ENCODE measurements at places on chromosomes 5 and 9.

GRCh38 chr9:93128715-93129224, 5.3 kb downstream of the NINJ1 start:
- DNase-seq = no peak

- no peak for DNase-seq
Observed at GRCh38 chr9:95078511-95078910, 239.0 kb downstream of the FANCC start.

- DNase-seq = no peak
Observed at GRCh38 chr9:98485706-98486105, 223.0 kb downstream of the GABBR2 start.

DNA sequence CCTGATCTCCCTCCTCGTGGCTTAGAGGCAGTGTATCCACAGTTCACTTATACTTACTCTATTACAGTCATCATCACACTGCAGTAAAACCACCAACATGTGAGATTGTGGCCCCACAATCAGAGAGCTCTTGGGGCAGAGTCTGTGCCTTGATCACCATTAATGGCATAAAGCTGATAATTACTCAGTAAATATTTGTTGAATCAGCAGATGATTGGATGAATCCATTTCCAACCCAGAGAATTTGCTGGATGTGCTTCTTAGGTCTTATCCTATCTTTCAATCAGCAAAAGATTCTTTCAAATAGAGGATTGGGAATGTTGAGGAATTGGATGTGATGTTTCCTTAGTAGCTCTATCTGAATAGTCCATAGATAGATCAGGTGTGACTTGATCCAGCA, 88.8 kb upstream of the PITX1 start:
- no peak for DNase-seq

DNA sequence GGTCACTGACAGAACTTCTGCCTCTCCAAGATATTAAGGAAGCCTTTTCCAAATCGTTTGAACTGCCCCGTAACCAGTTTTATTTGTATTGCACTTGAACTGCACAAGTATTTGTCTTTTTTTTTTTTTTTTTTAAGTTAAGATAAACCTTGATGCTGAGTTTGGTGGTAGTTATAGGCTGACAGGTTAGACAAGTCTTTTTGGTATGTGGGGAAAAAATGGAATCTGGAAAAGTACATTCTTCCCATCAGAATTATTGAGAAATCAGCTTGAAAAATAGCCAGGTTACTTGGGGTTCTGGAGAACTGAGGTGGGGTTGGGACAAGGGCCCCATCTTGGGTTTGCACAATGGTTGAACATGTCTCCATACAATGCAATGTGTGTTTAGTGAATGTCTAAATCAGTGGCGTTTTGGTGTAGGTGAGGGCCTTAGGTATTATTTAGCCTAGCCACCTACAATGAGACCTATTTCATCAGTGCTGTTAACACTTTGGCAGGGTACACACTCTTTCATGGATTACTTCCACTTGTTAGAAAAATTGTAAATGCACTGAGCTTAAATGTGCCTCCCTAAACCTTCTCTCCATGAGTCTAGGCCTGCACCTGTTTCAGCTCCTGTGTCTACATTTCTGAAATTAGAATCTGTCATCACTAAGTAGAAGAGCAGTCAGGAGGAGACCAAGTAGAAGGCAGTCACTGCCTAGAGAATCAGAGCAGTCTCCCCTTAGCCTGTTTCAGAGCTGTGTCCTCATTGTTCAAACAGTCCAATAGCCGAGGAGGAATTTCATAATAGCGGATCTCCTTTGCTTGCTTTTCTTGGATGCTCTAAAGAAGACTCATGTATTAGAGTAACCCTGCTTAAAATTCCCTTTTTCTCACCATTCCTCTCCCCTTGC, 140.0 kb upstream of the HMHB1 start:
- DNase-seq = no peak

GRCh38 chr5:159100782-159101646, 1.3 kb upstream of the EBF1 start:
- DNase-seq = no peak

DNA sequence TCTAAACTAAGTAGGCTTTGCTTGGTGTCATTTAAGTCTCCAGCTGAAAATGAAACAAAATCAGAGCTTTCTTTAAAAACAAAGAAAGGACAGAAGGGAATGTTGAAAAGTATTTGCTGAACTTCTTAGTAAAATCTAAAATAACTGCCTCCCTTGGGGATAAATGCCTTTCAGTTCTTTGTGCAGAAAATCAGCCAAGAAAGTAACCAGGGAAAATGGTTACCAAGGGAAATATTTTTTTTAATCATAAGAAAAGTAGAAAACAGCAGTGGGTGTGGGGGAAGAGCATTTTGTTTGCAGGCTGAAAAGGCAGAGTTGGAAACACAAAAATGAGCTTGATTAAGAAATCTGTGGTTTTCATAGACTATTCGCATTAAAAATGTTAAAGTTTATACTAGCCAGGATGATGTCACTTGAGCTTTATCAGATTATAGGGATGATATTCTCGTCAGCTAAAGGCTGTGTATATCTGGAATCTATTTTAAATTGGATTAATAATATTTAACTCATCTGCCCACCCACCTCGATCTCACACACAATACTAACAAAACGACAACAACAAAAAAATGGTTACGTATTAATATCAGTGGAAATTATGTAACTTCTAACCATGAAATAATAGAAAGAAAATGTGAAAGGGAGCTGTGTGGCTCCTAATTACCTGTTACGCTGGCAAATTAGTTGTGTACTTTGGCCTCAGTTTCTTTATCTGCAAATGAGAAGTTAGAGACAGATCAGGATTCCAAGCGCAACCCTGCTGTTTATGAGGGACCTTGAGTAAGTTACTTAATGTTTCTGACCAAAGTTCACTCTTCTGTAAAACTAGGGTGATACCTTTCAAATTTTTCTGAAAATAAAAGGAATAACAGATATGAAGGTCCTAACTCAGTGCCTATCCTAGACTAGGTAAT, at the start of gene ECM2:
Gene ECM2 (minus strand): TSS at position 51 of the 911 bp plus-strand sequence. CDS start 13,124 bp downstream, outside the sequence.
- peak; percentile 16 for DNase-seq

- DNase-seq = no peak
Observed at GRCh38 chr9:95509851-95510708, 6.7 kb downstream of the PTCH1 start.

- DNase-seq = no peak
Observed at GRCh38 chr9:136373300-136374182, at the start of gene CARD9. CARD9 (minus strand) TSS chr9:136373669; CDS start chr9:136372078, 1,591 bp downstream.

- no peak for DNase-seq
Observed at GRCh38 chr5:98614341-98614740, 159.1 kb upstream of the RGMB start.

- no peak for DNase-seq
Observed at GRCh38 chr9:1880038-1880565, 135.0 kb upstream of the SMARCA2 start.

GRCh38 chr5:84794486-84795035, 409.9 kb upstream of the EDIL3 start:
- no peak for DNase-seq

DNA sequence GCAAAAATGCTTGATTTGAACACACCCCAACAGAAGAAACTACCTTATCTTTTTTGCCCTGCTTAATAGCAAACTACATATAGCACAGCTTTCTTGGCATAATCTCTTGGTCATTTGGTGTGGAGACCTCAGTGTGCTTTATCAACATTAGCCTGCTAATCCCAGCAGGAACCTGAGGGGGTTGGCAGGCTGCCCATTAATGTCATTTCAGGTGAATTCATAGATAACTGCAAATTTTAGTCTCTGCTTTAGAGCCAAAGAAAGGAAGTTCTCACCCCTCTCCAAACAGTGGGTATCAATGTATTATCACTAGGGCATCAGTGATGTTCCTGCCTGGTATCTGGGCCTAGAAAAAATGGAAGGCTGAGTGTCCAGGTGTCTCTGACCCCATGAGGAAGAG, 489.0 kb downstream of the NTRK2 start:
- no peak for DNase-seq

- DNase-seq = peak; percentile 93
Observed at GRCh38 chr5:95669540-95669939, 13.3 kb downstream of the SPATA9 start.

- no peak for DNase-seq
Observed at GRCh38 chr9:135971111-135971766, 10.1 kb upstream of the UBAC1 start.

DNA sequence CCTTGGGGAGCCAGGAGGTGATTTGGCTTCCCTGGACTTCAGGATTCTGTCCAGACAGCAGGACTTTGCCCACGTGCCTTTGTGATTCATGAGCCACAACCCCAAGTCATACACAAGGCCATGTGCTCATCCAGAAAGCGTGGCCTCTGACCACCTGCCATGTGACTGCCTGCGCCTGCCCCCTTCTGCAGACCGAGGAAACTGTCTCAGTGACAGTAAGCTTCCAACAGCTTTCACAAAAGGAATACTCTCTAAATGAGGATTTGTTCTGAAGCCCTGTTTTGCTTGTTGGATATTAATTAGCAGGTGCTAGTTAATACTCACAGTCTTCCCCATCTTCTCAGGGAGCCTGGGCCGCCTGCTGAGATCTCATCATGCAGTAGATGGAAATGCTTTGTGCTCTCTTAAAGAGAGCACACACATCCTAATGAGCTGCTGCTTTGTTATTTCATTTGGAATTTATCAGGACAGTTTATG, 36.9 kb upstream of the ANGPTL2 start:
- DNase-seq = no peak

GRCh38 chr9:137445275-137445807, 4.2 kb upstream of the ENTPD8 start:
- no peak for DNase-seq

- DNase-seq = no peak
Observed at GRCh38 chr5:142727735-142728047, 41.8 kb upstream of the FGF1 start.

GRCh38 chr5:2848619-2849018, 97.1 kb upstream of the IRX2 start:
- DNase-seq = no peak

DNA sequence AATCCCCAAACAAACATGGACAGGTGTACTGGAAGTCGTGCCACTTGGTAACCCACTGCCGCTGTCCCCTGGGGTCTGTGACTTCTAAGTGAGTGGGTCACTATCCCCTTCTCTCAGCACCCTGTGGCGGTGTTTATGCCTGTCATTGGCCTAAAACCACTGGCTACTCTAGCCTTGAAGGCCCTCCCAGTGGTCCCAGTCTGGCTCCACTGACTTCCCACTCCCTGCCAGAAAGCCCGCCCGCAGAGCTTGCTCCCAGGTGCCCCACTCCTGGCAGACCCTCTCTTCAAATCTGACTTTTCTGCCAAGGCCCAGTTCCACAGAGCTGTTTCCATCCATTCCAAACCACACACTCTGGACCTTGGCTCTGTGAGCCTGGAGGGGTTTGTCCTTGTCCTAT, 274.5 kb downstream of the HSPA4 start:
- DNase-seq = no peak

DNA sequence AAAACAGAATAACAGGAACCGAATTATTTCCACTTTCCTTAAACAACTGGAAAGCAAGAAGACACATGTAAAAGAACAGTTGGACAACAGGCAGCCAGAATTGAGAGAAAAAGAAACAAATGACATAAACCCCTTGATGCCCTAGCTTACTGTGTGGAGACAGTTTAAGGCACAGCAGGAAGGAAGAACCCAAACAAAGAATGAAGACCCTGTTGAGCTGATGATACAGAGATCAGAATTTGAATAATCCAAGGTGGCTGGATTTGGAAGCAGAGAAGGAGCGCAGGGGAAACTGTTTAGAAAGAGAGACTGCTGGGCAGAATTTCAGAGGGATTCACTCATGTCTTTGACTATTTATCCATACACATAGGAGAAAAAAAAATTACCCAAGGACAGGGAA, 316.3 kb upstream of the POU5F2 start:
- DNase-seq = peak; percentile 5

GRCh38 chr5:152332716-152333460, 72.2 kb downstream of the NMUR2 start:
- DNase-seq = no peak

- DNase-seq = no peak
Observed at GRCh38 chr5:8550921-8551320, 682.0 kb downstream of the MTRR start.

DNA sequence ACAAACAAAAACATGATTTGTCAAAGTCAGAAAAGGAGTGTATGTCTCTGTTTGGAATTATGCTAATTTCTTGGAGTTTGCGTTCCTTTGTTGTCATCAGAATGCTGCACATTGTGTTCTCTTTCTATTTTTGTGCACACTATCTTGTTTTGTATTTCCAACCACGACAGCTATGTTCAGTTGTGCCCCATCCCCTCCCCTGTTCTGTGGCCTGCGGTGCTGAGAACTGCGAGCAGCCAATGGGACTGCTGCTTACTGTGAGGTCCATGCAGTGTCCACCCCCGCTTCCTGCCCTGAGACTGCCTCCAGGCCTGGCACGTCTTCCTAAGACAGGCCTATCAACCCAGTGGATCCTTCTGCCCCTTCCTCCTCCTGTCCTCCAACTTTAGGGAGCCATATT, 76.8 kb downstream of the PALM2AKAP2 start:
- DNase-seq = no peak

DNA sequence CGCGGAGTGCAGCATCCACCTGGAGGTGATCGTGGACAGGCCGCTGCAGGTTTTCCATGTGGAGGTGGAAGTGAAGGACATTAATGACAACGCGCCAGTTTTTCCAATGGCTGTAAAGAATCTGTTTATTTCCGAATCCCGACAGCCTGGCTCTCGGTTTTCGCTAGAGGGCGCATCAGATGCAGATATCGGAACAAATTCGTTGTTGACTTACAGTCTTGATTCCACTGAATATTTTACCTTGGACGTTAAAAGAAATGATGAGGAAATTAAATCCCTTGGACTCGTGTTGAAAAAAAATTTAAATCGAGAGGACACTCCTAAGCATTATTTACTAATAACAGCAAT, 611 bp downstream of the PCDHA3 start:
- DNase-seq = no peak

DNA sequence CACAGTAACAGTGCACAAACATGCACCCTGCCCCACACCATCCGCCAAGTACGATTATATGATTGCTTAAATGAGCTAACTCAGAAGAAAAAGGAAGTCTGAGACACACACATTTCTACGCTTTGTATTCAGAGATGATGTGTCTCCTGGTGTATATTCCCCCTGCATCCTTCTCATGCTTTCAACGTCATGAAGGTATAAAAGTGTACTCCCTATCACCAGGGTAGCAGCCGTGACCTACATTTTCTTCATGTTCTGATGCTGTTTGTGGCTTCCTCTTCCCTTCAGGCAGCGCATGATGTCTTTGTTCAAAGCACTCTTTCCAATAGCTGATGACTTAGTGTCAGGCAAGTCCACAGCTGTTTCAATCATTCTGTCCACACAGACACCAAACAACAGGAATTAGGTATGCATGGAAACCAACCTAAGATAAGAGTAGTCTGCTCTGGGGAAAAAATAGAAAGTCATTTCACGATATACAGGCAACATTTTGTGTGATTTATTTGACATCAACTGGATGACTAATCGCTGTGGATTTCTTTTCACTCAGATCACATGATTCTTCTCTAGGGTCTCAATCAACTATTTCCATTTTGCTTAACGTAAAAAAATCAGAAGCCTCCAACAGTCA, 269.4 kb upstream of the PTGER4 start:
- no peak for DNase-seq

GRCh38 chr9:127931092-127931881, 710 bp upstream of the PIP5KL1 start:
- peak; percentile 68 for DNase-seq

- DNase-seq = no peak
Observed at GRCh38 chr9:25891527-25891926, 213.3 kb upstream of the TUSC1 start.
